ENCODE measurements at places on chromosomes 2 and 18.

DNA sequence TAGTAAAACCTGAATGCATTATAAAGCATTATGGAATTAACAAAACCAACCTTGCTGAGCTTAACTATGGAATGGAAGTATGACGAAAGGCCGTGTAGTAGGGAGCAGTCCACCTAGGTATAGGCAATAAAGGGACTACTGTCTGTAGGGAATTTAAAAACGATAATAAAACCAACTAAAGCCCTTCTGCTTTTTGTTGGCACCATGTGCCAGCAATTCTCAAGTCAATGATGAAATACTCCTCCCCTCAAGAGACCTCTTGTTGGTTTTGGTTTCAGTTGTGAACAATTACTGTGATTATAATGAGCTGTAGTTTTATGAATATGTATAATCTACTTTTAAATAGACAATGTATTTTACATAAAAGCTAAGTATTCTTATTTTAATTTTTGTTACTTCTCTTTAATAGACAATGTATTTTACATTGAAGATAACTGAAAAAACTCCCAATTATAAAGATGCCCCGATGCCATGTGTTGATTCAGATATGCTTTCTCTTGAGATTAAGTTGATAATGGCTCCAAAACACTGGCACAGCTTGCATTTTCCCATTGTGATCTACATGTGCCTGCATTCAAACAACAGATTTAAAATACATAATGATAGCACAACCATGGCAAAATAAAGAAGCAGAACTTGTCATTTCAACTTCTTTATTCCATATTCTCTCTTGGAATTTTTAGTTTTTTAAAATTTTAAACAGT lies 55.5 kb upstream of the ZDBF2 start:
- peak; percentile 55 for DNase-seq

DNA sequence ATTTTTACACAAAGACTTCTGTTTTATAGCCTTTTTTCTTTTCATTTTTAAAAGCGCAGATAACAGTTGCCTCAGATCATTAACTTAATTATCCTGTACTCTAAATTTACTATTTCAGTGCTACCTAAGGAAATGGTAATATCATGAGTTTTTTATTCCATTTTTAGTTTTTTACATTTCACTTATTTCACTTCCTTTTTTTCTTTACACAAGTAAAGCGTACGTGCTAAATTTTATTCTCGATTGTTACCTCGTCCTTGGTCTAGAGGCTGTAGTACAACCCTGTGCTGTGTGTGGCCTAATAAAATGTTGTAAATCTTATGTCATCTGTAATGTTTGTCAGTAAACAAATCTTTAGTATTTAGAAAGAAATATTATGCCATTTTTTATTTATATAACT lies 49.2 kb downstream of the CRIM1 start:
- DNase-seq: peak; percentile 12

DNA sequence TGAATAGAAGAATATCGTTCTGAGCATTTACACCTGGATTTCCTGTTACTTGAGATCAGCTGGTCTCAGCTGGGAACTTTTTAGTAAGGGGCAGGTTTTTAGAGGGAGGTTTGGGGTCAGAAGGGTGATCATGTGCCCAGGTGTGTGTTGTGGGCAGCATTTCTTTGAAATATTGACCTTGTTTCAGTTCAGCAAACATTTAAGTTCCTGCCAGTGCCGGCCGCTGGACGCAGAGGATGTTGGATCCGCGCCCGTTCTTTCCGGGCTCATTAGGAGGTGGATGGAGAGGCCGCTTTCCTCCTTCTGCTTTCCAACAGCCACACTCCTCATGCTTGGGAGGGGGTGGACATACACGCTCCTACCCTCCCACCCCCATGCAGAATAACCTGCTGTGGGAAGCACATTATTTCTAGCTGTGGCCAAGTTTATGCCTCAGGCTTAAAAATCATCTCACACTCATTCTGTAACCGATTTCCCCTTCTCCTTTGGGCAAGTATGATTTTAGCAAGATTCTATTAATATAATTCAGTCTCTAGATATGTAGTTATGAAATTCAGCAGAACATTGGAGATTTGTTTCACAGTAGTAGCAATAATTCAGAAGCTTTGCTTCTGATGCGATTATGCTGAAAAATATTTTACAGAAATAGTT lies 131.4 kb downstream of the ZNF236 start:
- no peak for DNase-seq

DNA sequence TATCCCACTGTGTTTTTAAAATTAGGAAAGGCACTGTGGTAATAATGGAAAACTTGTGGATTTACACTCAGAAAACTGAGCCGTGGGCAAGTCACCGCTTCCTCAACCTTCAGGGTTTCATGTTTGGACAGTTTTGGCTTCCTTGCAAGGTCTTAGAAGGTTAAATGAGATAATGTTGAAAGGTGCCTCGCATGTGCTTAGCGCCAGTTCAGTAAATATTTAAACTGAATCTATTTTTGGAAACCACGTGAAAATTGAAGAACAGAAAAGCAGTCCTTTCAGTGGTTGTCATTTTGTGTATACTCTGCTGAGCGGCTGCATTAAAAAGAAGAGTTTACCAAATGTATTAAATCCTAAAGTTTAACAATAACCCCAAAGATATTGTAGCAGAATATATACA lies 15.2 kb upstream of the AGAP1 start:
- no peak for DNase-seq

GRCh38 chr2:230861552-230862255 lies 3.0 kb upstream of the ITM2C start:
- DNase-seq: no peak

All from suppressor macrophage (primary cell).